ENCODE measurements at places on chromosomes 13 and 19. TPM values are rescaled to one million over a fixed set of nuclear protein-coding genes. Genes with fewer than 3 reads are reported as not detected.

- no peak for DNase-seq
Observed at GRCh38 chr13:38905861-38906260, 84.8 kb downstream of the STOML3 start.

The CD79A gene
- 1.4 TPM for total RNA-seq

DNA sequence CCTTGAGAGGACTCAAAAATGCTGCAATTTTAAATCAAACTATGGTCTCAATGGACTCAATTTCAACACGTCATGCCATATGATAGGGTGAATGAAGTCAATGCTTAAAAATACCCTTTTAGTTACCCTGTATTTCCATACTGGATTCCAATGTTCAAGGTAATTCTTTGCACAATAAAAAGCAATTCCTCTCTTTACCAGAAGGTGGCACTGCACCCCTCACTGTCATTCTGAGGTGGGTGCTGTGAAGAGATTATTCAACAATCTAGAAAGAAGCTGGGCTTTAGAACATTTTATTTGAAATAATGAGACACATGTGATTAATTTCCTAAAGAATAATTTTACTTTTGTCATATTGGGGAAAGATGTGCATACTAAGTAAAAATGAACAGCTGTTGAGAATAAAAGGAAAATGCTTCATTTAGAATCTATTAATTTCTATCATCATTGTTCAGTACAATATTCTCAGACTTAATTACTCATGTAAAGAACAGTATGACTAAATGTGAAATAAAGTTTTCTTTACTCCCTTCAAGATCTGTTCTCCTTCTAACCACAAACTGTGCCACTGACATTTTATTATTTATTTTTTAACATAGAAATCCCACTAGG, 789.1 kb downstream of the GPC5 start:
- DNase-seq, result no peak

DNA sequence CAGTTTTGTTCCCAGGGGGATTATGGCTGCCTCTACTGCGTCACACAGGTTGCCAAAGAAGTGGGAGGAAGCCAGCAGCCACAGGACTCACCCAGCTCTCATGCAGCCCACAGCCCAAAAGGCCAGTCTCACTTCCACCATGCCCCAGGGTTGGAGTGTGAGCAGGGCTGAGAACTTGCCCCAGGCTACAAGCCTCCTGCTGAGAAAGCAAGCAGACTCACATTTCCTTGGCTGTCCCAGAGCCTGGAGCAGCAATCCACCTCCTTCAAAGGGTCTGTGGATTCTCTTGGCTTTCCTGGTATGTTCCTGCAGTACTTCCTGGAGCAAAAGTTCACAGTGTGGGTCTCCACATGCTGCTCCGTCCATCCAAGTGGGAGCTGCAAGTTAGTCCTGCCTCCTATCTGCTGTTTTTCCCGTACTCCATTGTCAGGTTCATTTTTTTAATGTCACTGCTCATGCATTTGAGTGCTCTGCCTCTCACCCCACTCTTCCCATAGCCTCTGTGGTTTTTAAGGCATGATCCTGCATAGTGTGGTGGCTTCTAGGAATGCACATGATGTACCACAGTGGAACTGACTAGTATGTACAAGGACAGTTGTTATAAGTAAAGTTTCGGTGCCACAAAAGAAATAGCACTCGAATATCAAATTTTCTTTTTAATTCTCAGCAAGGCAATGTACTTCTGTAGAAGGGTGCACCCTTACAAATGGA, 56.2 kb upstream of the ARHGEF7 start:
- DNase-seq, result no peak

DNA sequence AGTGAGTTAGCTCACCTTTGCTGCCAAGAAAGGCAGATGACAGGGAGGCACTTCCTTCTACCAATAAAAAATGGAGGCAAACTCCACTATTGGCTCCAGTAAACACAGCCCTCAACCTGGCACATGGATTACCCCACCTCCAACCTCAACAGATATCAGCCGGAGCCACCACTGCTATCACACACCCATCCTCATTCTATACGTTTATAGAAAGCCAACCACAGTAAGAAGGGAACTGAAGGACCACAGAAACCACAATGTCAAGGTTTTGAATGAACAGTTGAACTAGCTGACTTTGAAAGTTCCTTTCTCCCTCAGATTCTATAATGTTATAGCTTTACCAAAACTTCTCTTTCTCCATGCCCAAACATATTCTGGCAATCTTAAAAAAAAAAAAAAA, 526.2 kb downstream of the UQCRFS1 start:
- no peak for DNase-seq

- no peak for DNase-seq
Observed at GRCh38 chr13:78700121-78700910, 41.4 kb upstream of the OBI1 start.

DNA sequence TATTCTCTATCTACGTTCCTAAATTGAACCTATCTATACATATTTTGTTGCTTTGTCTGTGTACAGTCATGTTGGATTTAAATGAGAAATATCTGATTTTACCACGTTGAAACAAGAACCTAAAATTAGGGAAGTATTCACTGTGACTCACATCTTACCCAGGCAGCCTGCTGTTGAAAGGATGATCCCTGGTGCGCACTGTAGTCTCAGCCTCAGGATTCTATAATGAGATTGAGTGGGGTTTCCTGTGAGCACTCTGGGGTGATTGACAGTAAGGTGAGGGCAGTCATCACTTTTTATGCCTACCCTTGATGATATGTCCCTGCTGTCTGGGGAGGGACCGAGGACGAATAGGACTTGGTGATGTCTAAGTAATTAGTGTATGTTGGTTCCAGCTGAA, 35.4 kb downstream of the PCCA start:
- DNase-seq, result no peak

DNA sequence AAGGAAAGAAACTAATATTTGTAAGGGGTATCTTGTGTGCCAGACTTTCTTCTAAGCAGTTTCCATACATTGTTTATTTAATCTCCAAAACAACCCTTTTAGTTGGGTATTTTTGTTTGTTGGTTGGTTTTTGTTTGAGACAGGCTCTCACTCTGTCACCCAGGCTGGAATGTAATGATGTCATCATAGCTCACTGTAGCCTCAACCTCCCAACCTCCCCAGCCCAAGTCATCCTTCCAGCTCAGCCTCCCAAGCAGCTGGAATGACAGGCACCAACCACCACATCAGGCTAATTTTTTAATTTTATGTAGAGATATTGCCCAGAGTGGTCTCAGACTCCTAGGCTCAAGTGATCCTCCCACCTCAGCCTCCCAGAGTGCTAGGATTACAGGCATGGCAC, 41.2 kb upstream of the LSM14A start:
- no peak for DNase-seq

The CLIP3 gene
- total RNA-seq, result 1.7 TPM

GRCh38 chr19:6509118-6509971, 7.2 kb upstream of the TUBB4A start:
- peak; percentile 67 for DNase-seq

GRCh38 chr19:16359074-16359473, 34.4 kb downstream of the KLF2 start:
- DNase-seq, result no peak

DNA sequence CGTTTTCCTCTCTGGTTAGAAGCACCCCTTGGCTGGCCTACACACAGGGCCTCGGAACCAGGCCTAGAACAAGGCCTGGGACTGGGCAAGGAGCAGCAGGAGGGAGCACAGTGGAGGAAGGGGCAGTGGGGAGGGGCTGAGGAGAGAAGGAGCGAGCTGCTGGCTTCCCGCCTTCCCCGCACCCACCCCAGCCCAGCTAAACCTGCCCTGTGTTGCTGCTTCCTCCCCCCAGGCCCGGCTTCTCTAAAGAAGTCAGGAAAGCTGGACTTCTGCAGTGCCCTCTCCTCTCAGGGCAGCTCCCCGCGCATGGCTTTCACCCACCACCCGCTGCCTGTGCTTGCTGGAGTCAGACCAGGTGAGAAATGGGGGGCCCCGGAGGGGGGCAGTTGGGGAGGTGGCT, 24.3 kb downstream of the LYL1 start:
- no peak for DNase-seq

The CACNG7 gene
- not detected for total RNA-seq

The IGFLR1 gene
- total RNA-seq, result 12.4 TPM

All from psoas muscle (tissue), 8 donors.